Keratinocyte (primary cell): ENCODE measurements at places on chromosomes 6 and 20.

- DNase-seq, result no peak
Observed at GRCh38 chr20:23159256-23159946, 73.3 kb upstream of the CD93 start.

DNA sequence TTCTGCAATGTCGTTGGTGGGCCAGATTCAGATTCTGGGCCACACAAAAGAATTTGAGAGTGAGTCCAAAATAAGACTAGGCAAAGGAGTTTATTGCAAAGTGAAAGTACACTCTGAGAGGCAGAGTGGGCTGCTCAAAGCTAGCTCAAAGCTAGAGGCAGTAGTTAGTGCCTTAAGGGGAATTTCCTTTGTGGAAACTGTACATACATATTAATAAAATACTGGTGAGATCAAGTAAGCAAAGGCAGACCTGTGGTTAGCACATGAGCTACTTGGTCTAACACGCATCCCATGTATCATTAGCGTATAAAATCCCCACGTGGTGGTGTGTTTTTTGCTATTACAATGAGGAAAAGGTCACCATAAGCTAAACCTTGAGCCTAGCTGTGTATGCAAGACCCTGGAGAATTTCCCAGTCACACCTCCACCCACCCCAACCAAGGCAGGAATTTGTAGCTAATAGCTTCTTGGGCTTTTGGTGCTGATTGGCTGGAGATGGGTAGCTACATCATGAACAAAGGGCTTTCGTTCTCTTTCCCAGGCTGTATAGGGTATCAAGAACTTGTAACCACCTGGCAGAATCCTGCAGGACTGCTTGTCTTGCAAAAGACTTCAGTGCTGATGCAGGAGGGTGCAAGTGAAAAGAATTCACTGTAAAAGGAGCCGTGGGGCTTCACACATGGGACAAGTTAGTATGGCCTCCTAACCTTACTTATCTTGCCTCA lies 14.7 kb upstream of the TRIM26 start:
- no peak for DNase-seq

GRCh38 chr6:84460491-84460890 lies 233.0 kb upstream of the CEP162 start:
- DNase-seq, result no peak

- no peak for DNase-seq
Observed at GRCh38 chr6:35037664-35038038, 103.5 kb downstream of the TCP11 start.

DNA sequence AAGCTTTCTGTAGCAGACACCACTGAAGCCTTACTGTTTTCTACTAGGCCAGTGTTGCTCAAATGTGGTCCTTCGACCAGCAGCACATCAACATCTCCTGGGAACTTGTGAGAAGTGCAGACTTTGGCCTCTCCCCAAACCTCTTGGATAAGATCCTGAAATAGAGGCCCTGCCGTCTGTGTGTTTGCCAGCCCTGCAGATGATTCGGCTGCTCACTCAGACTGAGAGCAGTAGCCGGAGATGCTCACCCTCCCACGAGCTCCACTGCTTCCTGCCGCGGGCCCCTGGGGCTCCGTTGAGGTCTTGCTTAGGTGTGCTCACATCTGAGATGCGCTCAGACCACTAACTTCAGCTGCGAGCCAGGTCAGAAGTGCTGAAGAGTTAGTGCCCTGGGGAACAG lies 129.5 kb upstream of the SSTR4 start:
- no peak for DNase-seq

GRCh38 chr6:90003941-90004340 lies 109.7 kb downstream of the GJA10 start:
- DNase-seq, result no peak

DNA sequence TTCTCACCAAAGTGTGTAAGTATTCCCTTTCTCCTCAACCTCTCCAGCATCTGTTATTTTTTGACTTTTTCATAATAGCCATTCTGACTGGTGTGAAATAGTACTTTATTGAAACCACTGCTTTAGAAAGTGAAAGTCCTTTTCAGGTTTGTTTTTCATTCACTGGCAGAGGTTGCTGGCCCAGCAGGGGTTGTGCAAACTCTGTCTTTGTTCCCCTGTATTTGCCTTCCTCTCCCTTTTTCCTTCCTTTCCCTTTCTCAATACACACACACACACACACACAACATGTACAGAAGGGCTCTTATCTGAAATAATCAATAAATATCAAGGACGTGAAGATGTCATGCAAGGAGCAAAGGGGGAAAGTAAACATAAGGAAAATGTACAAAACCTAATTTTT lies 99.8 kb downstream of the LY86 start:
- DNase-seq, result no peak

DNA sequence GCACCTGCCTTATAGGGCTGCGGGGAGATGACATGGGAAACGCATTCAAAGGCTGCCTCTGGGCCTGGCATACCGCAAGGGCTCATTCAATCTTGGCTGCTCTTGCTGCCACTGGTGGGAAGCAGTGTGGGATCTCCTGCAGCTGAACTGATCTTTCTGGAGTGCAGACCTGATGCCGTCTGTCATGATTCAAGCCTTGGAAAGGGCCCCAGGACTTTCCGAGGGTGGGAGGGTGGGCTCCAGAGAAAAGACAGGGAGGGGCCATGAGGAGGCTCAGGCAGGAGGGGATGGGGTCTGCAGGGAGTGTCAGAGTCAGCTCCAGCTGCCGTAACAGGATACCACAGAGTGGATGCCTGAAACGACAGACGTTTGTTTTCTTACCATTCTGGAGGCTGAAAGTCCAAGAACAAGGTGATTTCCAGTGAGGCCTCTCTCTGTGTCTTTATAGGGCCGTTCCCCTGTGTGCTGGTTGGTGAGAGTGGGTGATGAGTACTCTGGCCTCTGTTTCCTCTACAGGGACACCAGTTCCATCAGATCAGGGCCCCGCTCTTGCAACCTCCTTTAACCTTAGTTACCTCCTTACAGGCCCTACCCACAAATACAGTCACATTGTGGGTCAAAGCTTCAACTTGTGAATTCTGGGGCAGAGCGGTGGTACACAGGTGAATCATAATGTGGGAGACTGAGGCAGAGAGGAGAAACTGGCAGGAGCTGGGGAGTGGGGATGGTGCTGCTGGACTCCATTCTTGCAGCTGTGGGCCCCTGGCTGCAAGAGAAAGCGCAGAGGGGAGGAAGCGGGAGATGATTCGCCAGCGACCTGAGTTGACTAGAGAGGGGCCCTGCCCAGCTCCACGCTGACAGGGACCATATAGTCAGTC lies 148.4 kb downstream of the SYCP2 start:
- no peak for DNase-seq

DNA sequence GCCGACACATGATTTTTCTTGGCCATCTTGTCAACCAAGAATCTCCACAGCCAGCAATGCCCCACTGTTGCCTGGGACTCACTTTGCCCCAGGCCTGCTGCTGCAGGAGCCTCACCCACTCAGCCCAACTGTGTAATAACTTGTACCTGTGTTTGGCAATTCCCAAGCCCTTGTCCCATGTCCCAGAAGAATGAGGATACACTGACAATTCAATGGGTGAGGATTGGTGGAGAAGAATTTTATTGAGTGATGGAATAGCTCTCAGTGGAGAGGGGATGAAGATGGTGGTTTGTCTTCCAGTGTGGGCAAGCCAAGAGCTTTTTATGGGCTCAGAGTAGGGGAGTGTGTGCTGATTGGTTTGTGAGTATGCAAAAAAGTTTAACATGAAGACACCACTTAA lies 861.9 kb downstream of the TFAP2A start:
- no peak for DNase-seq

GRCh38 chr6:129605967-129606366 lies 104.0 kb downstream of the ARHGAP18 start:
- DNase-seq, result no peak

DNA sequence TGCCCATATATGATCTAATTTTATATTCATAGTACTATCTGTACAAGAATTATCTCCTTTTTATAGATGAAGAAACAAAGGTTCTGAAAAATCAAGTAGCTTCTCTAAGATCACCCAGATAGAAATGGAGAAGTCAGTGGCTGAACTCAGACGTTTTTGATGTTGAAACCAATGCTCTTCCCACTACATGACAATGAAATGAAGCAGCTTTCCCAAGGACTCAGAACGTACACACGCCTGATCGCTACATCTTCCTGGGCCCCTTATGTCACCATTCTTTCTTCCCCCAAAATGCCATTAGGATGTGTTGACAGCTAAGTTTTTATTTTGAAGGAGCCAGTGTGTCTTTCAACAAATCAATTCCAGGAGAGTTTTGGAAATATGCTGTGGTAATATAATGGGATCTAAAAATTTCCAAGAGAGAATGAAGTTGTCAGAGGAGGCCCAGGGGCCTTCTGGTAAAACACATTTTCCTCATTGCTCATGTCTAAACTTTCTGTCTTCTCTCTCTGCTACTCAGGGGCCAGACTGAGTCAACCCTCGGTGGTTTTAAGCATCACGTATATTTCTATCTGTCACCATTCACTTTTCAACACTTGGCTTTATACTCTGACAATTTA lies 98.1 kb upstream of the COL21A1 start:
- DNase-seq, result no peak

GRCh38 chr6:119161438-119161837 lies 83.0 kb upstream of the FAM184A start:
- DNase-seq, result no peak
